NCI-H1048 (cell line): ENCODE measurements at places on chromosomes 2 and 18.

- no peak for DNase-seq
Measured at GRCh38 chr18:43303376-43303775, 26.1 kb upstream of the SYT4 start.

GRCh38 chr18:41075212-41075611 lies 879.8 kb upstream of the PIK3C3 start:
- DNase-seq: no peak

DNA sequence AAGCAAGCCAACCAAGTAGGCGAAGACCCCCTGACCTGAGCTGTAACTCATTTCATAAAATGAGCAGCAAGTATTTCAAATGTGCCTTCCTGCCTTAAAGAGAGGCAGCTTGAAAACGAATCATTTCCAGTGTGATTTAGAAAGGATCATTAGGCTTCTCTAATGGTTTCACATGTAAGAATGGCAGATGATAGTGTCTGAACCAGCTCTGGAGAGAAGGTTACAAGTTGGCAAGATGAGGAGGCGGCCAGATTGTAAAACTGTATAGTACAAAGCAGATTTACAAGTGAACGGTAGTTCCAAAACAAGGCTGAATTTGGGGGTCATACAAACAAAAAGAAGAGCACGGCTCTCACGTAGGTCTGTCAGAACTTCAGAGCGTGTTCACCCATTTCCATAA lies 132.4 kb downstream of the ZNF516 start:
- no peak for DNase-seq

DNA sequence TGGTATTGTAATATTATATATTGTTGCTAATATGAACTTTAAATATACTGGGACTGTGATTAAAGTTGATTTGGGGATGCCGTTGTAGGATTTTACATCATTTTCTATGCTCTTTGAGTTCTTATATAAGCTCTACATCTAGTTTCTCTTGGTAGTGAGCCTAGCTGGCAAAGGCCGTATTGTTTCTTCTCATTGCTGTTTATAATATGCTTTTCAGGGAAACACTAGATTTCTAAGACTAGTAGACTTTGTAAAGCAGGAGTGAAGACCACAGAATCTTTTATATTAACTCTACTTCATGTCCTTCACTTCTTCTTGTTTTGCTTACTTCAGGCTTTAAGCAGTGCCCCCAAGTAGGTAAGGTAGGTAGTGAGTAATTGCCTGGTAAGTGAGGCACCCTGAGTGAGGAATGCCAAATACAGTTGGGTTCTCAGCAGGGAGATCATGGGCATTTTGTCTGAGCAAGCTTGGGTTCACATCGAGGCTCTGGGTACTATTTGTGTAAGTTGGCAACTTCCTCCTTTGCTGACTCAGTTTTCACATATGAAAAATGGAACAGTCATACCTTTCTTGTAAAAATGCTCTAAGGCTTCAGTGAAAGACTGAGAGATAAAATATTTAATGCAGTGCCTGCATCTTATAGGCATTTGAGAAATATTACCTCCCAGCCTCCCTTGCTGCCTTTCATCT lies 96.4 kb downstream of the RNF144A start:
- no peak for DNase-seq

GRCh38 chr2:37342591-37343220 lies 1.7 kb upstream of the QPCT start:
- DNase-seq: no peak

- no peak for DNase-seq
Measured at GRCh38 chr18:40935423-40935822, 1019.6 kb upstream of the PIK3C3 start.

DNA sequence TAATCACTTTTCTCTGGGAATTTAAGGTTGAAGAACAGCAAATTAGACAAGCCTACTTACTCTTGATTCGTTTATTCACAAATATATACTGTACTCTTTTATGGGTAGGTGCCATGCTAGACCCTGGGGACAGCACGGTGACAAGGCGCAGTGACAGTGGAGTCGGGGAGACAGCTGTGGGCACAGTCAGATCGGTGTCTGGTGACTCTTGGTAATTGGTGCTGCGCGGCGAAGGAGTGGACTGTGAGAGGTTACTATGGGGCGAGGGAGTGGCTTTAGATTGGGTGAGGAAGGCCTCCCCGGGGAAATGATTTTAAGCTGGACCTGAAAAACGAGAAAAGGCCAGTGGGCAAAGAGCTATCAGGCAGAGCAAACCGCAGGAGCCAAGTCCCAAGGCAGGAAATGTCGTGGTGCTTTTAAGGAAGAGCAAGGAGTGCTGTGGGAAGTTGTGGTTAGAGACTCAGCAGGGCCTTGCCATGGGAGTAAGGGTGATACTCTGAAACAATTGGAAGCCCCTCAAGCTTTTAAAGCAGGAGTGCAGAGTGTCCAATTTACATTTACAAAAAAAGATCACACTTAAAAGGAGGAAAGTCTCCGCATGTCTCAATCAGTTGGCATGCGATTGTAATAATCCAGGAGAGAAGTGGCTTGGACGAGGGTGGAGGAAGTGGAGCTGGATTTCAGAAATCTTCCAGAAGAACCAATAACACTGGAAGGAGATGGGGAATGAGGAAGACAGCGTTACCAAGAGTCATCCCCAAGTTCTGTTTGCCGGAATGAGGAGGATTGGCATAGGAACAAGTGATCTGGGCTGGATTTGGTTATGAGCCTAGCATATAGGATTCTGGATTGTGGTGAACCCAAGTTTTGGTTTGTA lies 36.1 kb upstream of the TXNDC2 start:
- no peak for DNase-seq

DNA sequence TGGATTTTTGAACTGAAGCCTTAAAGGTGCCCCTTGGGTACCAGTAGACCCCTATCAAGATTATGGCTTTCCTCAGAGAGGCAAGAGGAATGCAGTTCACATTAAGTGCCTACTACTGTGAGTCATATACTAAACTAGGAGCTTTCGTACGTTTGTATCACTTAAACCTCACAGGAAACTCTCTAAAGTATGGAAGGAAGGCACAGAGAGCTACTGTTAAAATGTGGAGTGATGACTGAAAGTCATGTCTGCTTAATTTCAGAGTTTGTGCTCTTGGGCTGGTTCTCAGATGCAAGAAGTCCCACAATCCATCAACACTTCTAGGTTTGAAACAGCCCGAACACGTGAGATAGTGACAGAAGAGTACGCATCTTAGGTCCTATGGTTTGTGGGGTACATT lies 4.7 kb downstream of the PLCL1 start:
- no peak for DNase-seq

GRCh38 chr2:175880-176820 lies 87.7 kb downstream of the SH3YL1 start:
- DNase-seq: no peak

GRCh38 chr2:66696374-66696773 lies 261.4 kb downstream of the MEIS1 start:
- no peak for DNase-seq

- DNase-seq: no peak
Measured at GRCh38 chr2:49770919-49771318, 616.6 kb upstream of the FSHR start.

GRCh38 chr2:195859513-195859912 lies 202.5 kb downstream of the SLC39A10 start:
- DNase-seq: no peak

- no peak for DNase-seq
Measured at GRCh38 chr2:237624565-237624964, 2.8 kb upstream of the LRRFIP1 start.

GRCh38 chr2:63544017-63544627 lies 44.2 kb downstream of the WDPCP start:
- no peak for DNase-seq
